ENCODE measurements at places on chromosomes 5 and 9. TPM values are rescaled to one million over a fixed set of nuclear protein-coding genes. Genes with fewer than 3 reads are reported as not detected.
A peak's percentile ranks its signal among the peaks of the same experiment; 100 is the strongest.

The TTC39B gene
- 2.8 TPM for total RNA-seq

DNA sequence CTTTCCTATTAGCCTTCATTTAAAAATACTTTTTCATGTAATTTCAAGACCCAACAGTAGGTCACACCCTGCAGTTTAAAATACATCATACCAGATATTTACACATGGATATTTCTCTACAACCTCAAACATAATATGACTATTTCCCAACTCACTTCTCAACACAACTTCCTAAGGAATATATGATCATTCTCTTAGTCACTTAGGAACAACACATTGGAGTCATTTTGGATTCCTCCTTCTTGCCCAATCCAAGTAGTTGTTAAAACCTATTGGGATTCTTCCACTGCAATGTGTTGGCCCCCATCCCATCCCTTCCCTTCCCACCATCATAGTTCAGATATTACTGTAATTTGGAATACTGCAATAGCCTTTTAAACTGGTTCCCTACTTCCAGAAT lies 145.5 kb downstream of the DCP2 start:
- no peak for DNase-seq

GRCh38 chr5:107670932-107671741 lies at the start of gene EFNA5:
Gene EFNA5, minus strand, starts transcription at chr5:107670937.
- no peak for DNase-seq

GRCh38 chr5:78600687-78601414 lies 47.7 kb downstream of the LHFPL2 start:
- DNase-seq, result peak; percentile 29

- DNase-seq, result peak; percentile 84
Observed at GRCh38 chr5:84403773-84404172, 19.1 kb upstream of the EDIL3 start.
